ENCODE measurements at places on chromosomes 6 and 20.

- DNase-seq, result no peak
Measured at GRCh38 chr20:14712302-14712739, 374.9 kb upstream of the FLRT3 start.

DNA sequence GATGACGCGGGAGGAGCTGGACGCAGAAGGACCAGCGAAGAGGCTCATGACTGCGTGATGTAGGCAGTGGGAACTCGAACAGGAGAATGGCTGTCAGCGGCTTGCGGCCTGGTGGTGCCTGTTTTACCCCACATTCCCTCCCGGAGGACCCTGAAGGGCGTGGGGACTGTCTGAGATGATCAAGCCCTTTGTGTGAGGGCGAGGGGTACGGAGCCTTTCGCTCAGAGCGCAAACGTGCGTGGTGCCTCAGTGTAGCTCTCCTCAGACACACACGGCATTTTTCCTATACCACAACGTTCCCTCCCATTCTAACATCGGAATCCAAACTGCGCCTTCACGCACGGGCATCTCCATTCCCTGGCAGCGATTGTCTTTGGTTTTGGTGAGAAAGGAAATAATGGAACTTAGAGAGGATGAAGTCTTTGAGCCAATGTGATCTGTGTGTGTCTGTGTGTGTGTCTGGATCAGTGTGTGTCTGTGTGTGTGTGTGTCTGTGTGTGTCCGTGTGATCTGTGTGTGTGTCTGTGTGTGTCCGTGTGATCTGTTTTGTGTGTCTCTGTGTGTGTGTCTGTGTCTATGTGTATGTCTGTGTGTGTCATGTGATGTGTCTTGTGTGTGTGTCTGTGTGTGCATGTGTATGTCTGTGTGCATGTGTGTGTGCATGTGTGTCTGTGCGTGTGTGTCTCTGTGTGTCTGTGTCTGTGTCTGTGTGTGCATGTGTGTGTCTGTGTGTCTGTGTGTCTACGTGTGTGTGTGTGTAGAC, 5.3 kb downstream of the PTK6 start:
- DNase-seq, result no peak

- DNase-seq, result no peak
Measured at GRCh38 chr6:138988469-138988834, 399 bp upstream of the REPS1 start.

- no peak for DNase-seq
Measured at GRCh38 chr6:5142915-5143314, 57.8 kb downstream of the PPP1R3G start.

GRCh38 chr20:34074101-34074760, 37.8 kb downstream of the EIF2S2 start:
- DNase-seq, result no peak
